ENCODE measurements at places on chromosomes 5 and 9.

DNA sequence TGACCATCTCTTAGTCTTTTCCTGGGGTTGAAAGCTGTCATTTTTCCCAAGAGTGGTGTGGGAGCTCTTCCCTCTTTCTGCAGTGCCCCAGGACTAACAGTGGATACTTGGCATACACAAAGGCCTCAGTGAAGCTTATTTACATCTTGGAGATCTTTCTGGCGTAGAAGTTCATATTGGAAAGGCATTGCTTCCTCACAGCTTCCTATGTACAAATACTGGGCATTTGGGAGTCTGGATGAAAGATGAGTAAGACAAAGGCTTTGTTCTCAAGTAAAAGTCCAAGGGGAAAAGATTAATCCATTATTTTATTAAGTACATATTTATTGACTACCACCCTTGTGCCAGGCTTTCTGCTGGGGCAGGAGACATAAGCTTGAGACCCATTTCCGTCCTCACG lies 22.0 kb downstream of the MAP3K1 start:
- no peak for DNase-seq

DNA sequence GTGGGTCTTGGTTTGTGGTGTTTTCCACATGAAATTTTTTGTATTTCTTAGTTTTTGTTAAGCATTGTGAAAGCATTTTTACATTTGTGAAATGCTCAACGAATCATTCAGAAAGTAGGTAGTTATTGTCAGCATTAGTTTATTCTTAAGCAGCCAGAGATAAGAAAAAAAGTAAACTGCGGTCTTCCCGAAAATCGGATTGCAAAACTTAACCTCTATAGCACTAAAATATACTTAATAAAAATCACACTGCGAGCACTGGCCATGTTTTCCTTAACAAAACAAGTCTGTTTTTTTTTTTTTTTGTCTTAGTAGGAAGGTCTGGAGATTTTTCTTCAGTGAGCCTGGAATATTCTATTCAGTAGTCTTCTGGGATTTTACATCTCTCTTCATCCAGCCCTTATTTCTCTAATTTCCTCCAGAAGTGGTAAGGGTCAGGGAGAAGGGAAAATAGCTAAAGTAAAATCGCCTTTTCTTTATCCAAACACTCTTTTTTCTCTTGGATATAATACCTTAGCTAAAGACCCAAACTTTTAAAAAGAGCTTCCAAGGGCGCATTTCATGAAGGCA lies 289.9 kb downstream of the DMAC1 start:
- no peak for DNase-seq

DNA sequence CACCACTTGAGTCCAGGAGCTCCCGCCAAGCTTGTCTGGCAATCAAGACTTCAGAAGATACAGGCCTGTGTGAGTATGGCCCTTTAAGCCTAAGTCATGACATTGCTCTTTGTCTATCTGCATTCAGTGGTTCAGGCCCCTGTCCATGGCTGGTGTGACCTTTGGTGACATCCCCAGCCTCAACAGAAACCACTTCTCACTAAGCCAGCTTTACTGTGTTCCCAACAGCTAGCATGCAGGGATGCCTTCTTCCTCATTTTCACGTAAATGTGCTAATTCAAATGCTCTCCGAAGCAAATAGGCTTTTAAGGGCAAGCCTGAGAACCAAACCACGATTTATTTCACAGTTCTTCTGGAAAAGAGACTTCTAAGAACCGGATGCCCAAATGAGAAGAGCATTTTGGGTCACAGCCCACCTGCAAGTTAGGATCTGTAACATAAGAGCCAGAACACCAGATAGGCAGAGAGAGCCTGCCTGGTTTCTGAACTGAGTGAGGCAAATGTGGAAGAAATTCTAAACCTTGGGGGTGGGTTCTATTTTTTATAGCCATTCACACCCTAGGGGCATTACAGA lies 14.9 kb downstream of the CD180 start:
- DNase-seq, result no peak

GRCh38 chr9:28365728-28366127 lies 792.4 kb upstream of the C9orf72 start:
- no peak for DNase-seq

GRCh38 chr5:108276187-108277050 lies 105.5 kb downstream of the FBXL17 start:
- DNase-seq, result no peak

- DNase-seq, result no peak
Observed at GRCh38 chr9:5922192-5922591, 31.5 kb downstream of the MLANA start.

DNA sequence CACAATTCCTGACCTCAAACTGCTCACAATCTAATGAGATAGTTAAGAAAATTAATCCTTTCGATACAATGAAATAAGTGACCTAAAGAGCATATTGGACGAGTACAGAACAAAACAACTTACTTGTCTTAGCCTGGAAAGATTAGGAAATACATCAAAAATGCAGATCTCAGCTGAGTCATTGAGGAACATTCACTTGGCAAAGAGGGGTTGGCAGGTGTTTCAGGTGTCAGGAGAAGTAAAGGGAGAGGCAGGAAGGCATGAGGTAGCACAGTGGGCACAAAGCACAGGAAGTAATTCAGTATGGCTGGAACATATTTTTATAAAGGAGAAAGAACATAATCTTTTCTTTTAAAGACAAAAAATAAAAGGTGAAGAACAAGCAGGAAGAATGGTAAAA lies 628.8 kb upstream of the RGMB start:
- DNase-seq, result no peak

DNA sequence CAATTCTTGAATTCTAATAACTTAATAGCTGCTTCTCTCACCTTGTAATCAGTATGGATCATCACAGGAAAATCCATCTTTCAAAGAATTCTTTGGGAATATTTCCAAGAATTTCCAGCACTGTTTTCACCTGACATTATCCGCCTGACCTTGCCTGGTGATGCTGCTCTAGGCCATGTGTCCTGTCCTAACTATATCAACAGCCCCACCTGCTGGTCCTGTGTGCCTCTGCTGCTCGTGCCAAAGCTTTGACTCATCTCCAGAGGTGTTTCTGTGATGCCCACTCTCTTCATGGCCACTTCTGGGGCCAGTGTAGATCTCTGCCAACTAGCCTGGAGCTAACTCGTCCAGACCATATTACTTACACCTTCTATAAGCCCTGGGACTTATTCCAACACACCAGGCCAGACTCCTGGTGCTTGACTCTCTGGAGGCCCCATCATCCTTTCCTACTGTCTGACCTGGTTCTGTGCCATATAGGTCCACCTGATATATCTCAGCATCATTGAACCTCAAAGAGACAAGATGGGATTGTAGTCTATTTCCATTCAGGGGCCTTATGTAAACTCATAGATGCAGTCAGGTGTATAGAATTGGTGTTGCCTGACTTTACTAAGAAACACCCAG lies 67.5 kb upstream of the CKMT2 start:
- no peak for DNase-seq

GRCh38 chr9:77965445-77966123 lies 66.0 kb downstream of the GNAQ start:
- DNase-seq, result no peak

- DNase-seq, result no peak
Observed at GRCh38 chr5:143459433-143459832, 55.9 kb upstream of the NR3C1 start.

DNA sequence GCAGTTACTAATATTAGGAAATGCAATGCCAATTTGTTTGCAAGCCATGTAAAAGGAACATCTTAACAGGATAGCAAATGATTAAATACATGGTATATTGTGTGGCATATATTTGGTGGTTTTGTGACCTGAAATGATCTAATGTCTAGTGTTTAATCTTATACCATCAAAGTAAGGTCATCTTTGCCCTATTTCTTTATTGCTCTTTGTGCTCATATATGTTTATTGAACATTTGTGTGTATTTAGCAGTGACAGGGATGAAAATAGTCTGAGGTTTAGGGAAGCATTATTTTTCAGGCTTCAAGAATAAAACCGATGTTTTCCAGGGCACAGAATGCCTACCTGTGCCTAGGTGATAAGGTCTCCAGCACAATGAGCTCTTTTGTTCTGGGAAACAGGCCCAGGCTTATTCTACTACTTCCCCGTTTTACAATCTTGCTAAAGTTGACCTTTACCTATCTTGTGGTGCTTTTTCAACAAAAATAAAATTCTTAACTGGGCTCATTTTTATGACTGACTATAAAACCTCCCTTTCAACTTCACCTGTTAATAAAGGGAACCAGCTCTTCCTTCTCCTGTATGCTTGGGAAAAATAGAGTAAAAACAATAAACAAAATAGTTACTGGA lies 105.6 kb upstream of the ANKH start:
- DNase-seq, result no peak

DNA sequence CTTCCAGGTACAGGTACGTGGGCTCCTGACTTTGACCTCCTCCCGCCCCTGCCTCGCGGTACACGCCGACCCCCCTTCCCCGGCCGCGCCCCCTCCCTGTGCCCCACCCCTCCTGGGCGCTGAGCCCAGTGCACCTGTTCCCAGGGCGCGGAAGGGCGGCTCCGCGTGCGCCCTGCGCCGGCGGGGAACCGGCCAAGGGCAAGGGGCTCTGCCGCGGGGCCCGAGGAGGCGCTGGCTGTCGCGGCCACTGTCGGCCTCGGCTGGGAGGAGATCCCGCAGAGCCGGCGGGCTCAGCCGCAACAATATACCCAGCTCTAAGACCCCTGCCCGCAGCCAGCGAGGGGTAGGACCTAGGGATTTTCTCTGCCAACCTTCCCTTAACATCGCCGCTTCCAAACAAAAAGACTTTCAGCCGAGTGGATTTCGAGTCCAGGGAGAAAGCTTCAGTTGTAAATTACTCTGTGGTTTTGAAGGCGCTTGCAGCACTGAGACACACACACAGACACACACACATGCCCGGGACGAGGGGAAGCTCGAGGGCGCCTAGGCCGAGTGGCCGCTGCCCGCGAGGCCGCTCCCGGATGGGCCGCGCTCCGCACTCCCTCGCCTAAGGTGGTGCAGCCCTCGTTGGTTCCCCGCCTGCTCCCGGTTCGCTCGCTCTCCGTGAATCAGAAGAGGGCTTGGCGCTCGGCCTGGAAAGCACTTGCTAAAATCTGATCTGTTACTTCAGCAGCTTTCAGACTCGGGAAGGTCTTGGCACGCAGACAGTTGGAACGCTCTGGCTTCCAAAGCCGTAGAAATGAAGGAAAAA lies 1.2 kb downstream of the FGF18 start:
- DNase-seq, result no peak

DNA sequence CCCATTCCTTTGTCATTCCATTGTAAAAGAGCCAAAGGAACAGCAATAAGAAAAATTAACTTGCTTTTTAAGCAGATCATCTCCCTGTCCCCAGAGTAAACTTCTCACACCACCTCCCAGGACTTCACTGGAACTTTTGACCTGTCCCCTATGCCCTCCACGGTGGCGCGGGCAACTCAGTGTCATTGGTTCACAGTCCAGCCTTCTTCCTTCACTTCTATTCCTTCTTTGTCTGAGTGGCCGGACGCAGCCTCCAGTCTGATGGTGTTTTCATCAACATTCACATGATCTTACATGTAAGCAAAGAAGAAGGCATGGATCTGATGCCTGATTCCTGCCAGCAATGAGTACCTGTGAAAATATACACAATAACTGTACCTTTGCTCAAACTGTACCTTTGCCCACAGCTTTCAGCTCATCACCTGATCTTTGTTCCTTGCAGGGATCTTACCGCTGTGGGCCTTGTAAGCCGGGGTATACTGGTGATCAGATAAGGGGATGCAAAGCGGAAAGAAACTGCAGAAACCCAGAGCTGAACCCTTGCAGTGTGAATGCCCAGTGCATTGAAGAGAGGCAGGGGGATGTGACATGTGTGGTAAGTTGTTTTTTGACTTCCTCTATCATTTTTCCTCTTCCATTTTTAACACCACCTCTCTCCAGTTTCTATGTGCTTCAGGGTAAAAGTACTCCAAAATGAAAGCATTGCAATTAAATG lies 32.5 kb downstream of the THBS4 start:
- no peak for DNase-seq

- DNase-seq, result no peak
Observed at GRCh38 chr5:174118823-174119467, 73.4 kb downstream of the NSG2 start.

DNA sequence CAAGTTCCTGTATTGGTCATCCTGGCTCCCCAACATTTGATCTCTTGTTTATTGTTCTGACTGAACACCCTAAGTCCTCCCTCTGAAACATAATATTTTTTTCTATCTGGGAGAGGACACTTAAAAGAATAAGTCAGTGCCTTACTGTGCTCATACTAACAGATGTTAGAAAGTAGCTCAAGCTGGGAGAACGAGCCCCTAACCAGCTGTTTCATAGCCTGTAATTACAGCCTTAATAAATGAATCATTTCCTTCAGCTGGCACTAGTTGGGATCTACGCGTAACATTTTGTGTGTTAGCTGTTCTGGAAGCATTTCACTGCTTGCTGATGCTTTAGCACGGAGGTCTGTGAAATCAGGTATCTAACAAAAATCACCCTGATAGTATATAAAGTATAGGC lies 345.9 kb upstream of the RIOK2 start:
- no peak for DNase-seq

GRCh38 chr5:174559141-174559540 lies 165.2 kb upstream of the MSX2 start:
- no peak for DNase-seq

DNA sequence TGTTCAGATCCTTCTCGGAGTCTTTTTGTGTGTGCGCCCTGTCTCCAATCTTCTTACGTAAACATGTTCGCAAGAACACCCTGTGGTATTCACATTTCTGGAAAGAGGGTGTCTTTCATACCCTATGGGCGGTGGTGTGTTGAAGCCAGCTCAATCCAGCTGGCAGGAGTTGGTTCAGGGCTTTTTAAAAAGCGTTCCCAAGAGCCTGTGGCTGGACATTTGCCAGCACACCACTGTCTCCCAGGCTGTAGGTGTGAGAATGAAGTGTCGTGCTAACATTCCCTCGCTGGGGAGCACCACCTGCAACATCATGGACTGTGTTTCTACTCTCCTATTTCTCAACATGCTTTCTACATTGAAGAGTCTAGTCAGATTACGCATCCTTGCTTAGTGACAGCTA lies 51.7 kb downstream of the S1PR3 start:
- DNase-seq, result no peak

GRCh38 chr9:93830012-93830596 lies 125.1 kb downstream of the BARX1 start:
- no peak for DNase-seq

- no peak for DNase-seq
Observed at GRCh38 chr9:121736934-121737462, 85.6 kb downstream of the DAB2IP start.

GRCh38 chr5:173330338-173331206 lies 2.4 kb upstream of the STC2 start:
- DNase-seq, result no peak

GRCh38 chr9:109599131-109599530 lies 101.0 kb upstream of the PTPN3 start:
- DNase-seq, result no peak

DNA sequence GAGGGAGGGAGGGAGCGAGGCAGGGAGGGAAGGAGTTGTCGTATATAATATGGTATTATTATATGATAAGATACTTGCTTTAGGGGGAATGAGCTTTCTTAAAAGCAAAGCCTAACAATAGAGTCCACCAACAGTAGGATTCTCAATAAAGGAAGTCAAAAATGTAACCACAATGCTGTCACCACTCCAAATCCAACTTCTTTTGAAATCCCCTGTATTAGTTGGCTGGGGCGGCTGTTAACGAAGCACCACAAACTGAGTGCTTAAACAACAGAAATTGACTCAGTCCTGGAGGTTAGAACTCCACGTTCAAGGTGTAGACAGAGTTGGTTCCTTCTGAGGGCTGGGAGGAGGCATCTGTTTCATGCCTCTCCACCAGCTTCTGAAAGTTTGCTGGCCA lies 23.1 kb downstream of the GAS1 start:
- DNase-seq, result no peak

Measured in esophagus squamous epithelium (tissue), 5 donors.